Suppressor macrophage treated with lipopolysaccharide for 1 hour (primary cell): ENCODE measurements at places on chromosomes 5 and 9.
A peak's percentile ranks its signal among the peaks of the same experiment; 100 is the strongest.

DNA sequence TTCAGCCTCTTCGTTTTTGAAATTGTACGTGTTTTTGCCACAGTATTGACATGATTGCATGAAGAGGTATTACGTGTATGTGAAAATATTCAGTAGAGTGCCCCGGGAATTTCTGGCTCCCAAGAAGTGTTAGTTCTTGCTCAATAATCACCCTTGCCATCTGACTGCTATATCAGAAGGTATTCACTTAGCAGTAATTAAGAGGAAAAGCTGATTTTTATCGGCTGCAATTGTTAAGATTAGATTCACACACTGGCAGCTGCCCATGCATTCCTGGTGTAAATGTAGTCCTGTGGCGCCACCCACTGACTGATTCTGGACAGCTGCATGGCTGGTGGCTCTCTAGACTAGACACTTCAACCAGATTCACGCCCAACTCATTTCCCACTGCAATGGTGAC is 440.1 kb upstream of the ADAMTS16 start:
- peak; percentile 5 for DNase-seq

DNA sequence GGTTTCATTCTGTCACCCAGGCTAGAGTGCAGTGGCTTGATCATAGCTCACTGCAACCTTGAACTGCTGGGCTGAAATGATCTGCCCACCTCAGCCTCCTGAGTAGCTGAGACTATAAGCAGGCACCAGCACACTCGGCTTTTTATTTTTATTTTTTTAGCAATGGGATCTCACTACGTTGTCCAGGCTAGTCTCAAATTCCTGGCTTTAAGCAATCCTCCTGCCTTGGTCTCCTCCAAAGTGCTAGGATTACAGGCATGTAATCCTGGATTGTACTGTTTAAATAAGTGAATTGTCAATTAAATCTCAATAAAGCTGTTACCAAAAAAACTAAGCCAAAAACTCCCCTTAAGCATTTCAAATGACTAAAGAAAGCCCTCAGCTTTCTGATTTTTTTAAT is 18.9 kb downstream of the GOLPH3 start:
- DNase-seq, result no peak

DNA sequence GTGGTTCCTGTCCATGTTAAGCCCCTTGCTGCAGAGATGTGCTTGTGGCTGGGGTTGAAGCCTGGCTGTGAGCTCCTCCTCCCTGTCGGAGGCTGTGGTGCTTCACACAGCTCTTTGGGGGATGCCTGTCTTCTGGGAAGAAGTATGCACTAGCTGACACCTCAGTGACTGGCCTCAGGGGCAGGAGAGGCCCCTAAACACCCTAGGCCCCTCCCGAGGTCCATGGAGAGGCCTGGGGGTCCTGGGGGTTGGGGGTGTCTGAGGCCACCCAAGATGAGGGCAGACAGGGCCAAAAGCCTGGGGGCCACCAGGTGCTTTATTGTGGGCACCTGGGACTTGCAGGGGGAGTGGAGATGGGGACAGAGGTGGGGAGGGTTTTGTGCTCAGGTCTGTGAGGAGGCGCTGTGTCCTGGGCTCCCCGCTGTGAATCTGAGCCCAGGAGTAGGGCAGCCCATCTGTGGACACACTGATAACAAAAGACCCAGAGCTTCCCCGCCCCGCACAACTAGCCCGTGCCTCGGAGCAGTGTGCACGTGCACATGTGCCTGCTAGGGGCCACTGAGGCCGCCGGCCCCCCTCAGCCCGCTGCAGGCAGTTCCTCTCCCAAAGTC is 92.0 kb downstream of the PHF2 start:
- no peak for DNase-seq

GRCh38 chr9:79798450-79798849 is 226.7 kb downstream of the TLE4 start:
- no peak for DNase-seq

GRCh38 chr9:132857616-132858342 is 20.3 kb downstream of the AK8 start:
- DNase-seq, result no peak

DNA sequence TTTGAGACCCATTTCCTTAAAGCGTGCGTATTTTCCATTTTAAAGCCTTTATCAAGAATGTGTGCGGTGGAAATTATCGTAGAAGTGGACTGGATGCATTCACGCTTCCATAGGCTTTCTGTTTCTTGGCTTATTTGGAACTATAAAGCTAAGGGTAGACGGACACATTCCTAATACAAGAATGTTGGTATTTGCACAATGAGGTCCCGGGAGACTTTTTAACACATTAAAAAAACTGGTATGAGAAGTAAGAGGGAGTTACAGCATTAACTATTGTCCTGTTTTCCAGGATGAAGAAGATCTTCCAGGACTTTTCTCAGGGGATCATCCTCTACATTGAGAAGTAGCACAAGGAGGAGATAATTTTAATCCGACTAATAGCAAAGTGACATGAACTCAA is 653.0 kb downstream of the MTRR start:
- no peak for DNase-seq
